ENCODE measurements at places on chromosomes 3 and 15.

GRCh38 chr15:68764090-68764489 lies 56.6 kb downstream of the ANP32A start:
- no peak for DNase-seq

- no peak for DNase-seq
Measured at GRCh38 chr15:56795502-56795901, 62.2 kb upstream of the ZNF280D start.

GRCh38 chr3:31709005-31709404 lies 176.3 kb downstream of the STT3B start:
- DNase-seq, result no peak

DNA sequence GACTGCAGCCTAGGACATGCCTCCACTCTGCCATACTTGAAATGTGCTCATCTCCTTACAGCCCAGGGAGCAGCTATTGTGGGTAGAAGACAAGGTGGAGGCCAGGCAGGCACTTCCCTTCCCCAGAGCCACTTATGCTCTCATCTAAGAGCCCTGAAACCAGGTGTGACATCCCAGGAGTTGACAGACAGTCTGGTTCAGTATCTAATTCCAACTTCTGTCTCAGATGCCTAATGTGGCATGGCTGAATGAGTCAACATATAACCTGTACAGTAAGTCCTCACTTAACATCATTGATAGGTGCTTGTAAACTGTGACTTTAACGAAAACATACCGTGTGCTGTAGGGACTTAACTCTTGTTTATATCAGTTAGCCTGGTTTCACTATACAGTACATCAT lies 1.2 kb upstream of the CAPN3 start:
- DNase-seq, result no peak

DNA sequence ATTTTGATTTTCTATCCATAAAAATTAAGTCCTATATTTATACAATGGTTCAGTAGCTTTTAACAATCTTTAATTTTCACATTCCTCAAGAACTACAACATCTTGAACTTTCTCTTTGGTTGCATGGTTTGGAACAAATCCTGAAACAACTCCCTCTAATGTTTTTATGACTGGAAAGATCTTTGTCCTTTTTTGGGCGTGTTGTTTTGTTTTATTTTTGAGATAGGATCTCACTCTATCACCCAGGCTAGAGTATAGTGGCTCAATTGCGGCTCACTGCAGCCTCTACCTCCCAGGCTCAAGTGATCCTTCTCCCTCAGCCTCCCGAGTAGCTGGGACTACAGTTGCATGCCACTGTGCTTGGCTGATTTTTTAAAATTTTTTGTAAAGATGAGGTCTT lies 4.0 kb downstream of the STX19 start:
- no peak for DNase-seq

GRCh38 chr3:11724615-11725339 lies 81.1 kb upstream of the VGLL4 start:
- DNase-seq, result no peak

- no peak for DNase-seq
Measured at GRCh38 chr3:169071003-169071402, 592.5 kb downstream of the MECOM start.

GRCh38 chr15:27899583-27900285 lies 199.4 kb downstream of the OCA2 start:
- no peak for DNase-seq

DNA sequence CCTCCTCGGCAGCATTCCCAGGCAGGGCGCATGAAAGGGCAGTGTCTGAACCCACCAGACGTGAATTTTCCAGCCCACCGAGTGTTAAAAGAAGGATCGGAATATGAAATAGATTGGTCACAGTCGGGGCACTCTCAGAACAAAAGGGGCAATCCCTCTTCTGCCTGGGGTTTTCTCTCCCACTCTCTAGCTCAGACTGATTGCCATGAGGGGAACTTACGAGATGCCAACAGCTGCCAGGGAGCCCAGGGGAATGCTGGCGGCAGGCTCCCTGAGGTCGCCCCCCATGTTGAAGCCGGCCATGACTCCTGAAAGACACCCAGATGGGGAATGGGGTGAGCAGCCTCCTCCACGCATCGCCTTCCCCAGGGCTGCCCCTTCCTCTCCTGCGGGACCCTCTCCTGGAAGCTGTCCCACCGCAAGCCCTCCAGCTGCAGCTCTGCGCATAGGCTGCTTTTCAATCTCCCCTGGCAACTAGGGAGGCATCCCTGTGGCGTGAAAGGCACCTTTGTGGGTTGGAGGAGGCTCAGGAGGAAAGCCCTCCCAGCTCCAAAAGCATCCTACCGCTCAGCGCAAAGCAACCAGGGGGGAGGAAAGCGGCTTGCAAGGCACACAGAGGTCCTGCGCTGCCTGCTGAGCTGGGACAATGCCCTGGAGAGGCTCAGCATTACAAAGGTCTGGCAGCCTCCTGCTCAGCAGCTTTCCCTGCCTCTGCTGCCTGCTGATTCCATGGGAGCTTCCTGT lies 64.8 kb upstream of the HEG1 start:
- DNase-seq, result no peak

- DNase-seq, result no peak
Measured at GRCh38 chr3:133799794-133800585, 5.6 kb upstream of the SRPRB start.

- no peak for DNase-seq
Measured at GRCh38 chr3:184295771-184296170, 3.3 kb upstream of the PSMD2 start.
